ENCODE measurements at places on chromosomes 3 and 15.

DNA sequence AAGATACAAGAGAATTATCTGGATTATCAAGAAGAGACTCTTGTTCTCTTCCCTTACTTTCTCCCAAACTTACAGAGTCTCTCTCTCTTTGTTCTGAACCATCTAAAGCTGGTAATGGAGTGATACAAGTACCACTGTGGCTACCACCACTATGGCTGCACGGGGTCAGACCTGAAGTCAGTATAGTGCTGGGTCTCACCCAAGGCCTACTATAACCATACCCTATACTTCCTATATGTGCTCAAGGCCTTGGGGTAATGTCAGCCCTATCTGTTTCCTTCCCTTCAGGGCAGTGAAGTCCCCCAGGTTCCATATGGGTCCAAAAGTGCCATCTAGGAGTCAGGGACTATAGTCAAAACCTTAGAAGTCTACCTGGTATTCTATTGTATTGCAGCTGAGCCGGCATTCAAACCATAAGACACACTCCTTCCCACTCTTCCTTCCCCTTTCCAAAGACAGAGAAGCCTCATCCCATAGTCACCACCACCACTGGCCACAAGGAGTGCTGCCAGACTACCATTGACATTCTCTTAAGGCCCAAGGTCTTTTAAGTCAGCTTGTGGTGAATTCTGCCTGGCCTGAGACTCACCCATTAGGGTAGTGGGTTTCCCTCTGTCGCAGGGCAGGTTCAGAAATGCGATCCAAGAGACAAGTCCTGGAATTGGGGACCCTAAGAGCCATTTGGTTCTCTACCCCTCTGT lies 615.0 kb upstream of the NECTIN3 start:
- no peak for DNase-seq

GRCh38 chr3:66729687-66730393 lies 229.0 kb upstream of the LRIG1 start:
- DNase-seq, result no peak

GRCh38 chr3:55189359-55189801 lies 261.5 kb upstream of the LRTM1 start:
- DNase-seq, result no peak

DNA sequence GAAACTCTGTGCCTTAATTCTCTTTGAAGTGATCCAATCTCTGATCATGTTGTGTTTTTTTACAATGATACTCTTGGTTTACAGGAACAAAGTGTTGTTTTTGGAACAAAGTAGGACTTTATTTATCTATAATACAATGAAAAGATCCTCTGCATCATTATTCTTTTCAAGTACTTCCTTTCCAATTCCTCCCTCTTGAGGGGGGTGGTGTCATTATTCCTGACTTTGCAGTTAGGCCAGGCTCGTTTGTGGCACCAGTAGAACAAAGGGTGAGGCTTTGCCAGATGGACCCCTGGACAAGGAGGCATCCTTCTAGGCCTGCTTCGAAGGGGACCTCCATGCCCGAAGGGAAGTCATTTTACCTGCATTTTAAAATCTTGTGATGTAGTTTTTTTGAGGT lies 41.7 kb upstream of the ZBTB38 start:
- no peak for DNase-seq

GRCh38 chr3:82128271-82128670 lies 366.8 kb upstream of the GBE1 start:
- DNase-seq, result no peak
